T-helper 2 cell (primary cell): ENCODE measurements at places on chromosomes 5 and 9.

DNA sequence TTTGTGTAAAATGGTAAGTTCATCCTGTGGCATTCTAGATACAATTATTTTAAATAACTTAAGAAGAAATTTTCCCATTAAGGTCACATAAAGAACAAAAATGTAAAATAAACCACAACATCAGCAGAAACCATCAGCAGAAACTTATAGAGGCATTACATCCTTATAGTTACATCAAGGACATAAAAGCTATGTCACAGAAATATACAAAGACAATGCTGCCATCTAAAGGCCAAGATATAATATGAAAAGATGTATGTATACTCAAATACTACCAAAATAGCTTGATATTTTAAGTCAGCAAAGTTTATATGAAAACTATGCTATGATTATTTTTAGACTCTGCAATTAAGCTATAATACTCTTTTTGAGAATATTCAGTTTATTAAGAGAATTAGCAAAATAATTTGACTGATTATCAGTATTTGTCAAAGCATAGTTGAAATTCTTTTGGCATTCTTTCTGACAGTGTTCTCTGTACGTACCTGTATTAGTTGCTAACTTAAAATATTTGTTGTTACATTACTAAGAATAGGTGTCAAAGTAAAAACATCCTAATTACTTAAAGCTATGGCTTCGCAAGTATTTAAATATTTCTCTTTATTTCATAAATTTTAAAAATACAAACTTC lies 36.2 kb downstream of the FBXL17 start:
- peak; percentile 2 for DNase-seq

GRCh38 chr5:34587355-34588241 lies 68.5 kb upstream of the RAI14 start:
- no peak for DNase-seq

DNA sequence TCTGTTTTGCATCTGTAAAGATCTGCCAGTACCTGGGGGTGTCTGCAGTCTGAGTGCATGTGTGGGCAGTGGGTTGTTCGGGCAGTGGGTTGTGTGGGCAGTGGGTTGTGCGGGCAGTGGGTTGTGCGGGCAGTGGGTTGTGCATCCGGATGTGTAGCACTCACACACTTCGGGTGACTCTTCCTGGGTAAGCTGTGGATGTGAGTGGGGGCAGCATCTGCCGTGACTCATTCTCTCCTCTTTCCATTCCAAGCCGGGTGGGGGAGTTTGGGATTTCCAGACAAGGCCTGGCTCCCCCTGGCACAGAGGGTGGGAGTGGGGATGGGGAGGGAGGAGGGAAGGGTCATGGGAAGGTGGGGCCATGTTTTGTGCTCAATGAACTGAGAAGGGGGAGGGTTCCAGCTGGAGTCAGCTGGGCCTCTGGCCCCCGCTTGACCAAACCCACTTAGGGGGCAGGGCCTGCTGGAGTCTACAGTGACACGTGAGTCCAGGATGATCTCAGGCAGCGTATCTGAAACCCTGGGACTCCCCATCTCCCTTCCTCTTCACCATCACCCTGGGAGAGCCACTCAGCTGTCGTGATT lies 8.3 kb downstream of the CRB2 start:
- DNase-seq: no peak

DNA sequence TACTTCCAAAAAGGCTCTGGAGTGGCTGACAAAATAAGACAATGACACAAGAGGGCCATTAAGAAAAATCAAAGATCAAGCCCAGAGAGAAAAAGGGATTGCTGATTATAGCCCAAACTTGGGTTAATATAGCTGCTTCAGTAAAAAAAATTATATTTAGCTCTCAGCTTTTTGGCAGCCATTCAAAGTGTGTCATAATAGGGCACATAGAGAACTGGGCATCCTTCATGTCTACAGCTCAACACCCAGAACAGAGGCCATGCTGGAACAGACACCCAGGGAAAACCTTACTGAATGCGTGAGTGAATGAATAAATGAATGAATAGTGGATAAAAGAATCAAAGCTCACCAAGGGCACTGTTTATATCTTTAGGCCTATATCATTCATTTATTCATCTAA lies 110.1 kb downstream of the SLIT3 start:
- DNase-seq: no peak

- no peak for DNase-seq
These were observed 95.1 kb upstream of the FCN2 start for GRCh38 chr9:134785325-134786108.

- DNase-seq: no peak
These were observed 9.0 kb downstream of the ANXA6 start for GRCh38 chr5:151148583-151148982.

DNA sequence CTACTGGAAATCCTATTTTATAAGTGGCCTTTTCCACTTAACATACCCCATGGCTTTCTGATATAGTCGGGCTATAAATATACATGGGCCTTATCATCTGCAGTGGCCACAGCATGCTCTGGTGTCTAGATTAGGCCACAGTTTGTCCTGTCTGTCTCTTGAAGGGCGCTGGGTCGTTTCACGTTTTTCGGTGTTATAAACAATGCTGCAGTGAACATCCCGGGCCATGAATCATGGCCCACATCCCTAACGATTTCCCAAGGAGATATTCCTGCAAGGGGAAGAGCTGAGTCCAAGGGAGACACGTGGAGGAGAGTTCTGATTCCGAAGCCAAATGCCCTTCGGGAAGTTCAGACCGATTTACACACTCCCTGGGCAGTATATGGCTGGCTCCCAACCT lies 8.4 kb downstream of the PLPP7 start:
- no peak for DNase-seq

DNA sequence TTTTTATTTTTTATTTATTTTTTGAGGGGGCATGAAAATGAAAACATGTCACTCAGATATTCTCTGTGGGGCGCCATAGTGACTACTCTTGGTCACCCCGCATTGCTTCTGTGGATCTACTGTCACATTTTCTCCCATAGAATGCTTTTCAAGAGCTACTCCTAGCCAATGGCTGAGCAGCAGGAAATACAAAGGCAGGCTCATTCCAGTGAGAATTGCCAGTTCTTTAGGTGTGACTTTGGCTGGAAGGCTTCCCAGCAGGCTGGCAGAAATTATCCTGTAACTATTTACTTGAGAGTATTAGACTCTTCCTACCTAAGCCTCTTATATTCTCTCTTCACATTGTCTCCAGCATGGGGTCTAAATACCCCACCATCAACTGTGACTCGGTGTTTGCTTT lies 21.0 kb upstream of the PTPRD start:
- no peak for DNase-seq

DNA sequence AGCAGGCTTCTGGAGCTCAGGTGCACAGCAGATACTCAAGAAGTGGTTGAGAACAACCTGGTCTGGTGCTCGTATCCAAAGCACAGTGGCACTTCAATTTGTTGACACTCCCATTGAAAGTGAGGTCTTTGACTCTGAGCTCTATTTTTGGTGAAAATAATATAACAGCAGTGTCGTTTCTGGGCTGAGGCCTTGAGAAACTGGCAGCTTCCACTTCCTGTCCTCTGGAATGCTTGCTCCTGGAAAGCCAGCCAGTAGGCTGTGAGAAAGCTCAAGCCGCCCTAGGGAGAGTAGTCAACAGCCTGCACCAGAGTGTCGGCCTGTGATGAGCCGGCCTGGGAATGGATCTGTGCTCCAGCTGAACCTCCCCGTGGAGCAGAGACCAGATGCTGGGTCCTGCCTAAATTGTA lies 6.8 kb upstream of the SUSD3 start:
- DNase-seq: no peak

DNA sequence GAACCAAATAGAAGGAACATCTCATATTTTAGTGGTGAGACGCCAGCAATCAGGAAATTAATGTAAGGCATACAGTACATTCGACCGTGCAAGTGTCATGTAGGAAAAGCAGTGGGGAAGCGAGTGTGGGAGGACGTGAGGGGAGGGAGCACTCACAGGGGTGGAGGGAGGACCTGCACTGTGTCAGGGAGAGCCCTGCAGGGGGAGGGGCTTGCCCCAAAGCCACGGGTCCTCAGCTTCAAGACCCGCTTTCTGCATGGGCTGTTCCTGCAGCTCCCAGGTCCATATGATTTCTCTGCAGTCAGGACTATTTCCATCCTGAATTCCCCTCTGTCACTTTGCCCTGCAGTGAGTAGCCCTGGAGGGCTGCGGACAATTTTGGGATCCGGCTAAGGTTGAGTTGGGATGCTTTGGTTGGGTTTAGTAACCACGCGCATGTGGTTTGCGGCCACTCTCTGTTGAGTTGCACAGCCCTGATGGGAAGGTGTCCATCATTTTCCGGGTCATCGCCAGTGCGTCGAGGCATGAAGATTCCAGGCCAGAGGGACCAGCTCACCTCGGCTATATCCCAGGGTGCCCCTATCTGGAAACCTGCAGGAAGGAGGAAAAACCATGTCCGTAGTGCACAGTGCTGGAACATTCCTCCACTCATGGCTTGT lies 61.9 kb downstream of the IRX1 start:
- no peak for DNase-seq

GRCh38 chr5:180692429-180692828 lies 43.0 kb upstream of the FLT4 start:
- DNase-seq: no peak

DNA sequence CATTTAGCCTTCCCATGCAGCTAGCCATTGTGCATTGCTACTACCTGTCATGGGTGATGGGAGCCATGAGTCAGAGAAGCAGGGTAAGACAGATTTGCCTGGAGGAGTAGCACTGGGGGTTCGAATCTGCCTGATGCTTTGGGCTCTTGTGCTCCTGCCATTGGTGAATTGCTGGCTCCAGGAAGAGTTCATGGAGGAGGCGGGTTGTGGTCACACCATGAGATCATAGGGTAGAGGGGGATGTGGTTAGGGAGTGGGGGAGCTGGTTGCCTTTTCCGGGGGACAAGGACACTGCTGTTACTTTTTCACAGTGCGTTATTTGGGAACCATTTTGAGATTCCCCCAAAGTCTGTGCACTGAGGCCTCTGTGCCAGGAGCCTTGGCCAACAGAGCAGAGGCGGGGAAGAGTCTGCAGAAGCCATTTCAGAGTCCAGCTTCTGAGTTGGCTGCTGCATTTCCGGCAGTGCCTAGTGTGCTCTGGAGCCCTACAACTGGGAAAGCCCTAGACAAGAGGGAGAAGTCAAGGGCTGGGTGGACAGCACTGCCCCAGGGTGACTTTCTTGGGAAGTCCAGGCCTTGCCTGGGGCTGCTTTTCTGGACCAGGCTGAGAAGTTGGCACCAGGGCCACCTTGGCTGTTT lies 6.2 kb downstream of the ANGPTL2 start:
- no peak for DNase-seq

DNA sequence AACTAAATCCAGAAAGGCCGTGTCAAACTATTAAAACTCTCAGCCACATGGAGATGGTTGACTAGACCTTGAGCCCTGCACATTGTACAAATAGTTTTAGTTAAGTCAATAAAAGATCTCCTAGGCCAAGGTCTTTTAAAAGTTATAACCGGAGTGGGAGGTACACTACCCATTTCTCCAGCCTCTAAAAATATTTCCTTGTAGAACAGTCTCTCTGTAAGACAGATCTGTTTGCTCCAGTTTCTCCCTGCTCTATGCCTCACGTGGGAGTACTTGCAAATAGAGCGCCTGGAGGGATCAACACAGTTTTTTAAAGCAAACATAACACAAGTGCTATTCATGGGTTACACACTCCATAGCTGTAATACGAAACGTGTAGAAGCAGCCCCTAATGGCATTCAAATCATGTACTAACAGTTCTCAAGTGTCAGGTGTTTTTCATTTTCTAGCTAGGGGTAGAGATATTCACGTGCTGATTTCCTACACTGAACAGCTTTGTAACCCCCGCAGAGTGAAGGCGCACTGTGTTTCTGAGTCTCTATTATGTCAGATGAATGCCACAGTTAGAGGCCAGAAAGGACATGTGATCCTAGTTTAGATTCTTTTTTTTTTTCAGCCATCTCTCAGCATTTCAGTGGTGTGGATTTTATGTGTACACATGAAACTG lies 703.4 kb upstream of the GRAMD2B start:
- no peak for DNase-seq

GRCh38 chr9:108743901-108744371 lies 111.8 kb downstream of the ACTL7B start:
- DNase-seq: no peak

DNA sequence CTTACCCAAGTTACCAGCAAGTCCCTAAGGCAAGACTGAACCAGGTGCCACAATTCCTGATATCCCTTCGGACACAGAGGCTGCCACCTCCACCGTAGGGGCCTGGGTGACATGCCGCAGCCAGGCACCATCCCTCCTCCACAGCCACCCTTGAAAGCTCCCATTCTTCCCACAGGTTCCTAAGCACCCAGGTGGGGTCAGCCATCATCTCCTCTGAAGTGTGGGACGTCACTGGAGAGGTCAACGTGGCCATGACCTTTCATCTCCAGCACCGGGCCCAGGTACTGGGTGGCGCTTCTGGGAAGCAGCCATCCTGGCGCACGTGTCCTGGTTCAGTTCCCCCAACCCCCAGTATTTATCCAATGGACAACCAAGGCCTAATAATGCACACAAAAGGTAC lies 8.2 kb downstream of the ADGRD2 start:
- no peak for DNase-seq

DNA sequence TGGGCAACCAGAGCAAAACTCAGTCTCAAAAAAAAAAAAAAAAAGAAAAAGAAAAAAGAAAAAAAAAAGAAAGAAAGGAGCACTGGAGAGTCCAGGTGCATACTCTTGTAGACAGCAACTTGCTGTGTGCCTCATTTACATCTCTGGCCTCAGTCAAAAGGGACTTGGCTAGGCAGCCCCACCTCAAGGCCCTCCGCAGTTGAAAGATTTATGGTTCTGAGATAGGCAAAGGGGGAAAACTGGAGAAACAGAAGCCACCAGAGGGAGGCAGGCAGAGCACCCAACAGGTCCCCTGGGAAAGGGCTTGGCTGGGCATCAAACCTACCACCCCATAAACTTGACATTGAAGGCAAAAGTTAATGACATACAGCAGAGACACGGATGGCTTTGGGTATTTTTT lies 6.1 kb downstream of the ORM2 start:
- DNase-seq: no peak

- no peak for DNase-seq
These were observed 605.4 kb downstream of the TLE1 start for GRCh38 chr9:81083854-81084512.

DNA sequence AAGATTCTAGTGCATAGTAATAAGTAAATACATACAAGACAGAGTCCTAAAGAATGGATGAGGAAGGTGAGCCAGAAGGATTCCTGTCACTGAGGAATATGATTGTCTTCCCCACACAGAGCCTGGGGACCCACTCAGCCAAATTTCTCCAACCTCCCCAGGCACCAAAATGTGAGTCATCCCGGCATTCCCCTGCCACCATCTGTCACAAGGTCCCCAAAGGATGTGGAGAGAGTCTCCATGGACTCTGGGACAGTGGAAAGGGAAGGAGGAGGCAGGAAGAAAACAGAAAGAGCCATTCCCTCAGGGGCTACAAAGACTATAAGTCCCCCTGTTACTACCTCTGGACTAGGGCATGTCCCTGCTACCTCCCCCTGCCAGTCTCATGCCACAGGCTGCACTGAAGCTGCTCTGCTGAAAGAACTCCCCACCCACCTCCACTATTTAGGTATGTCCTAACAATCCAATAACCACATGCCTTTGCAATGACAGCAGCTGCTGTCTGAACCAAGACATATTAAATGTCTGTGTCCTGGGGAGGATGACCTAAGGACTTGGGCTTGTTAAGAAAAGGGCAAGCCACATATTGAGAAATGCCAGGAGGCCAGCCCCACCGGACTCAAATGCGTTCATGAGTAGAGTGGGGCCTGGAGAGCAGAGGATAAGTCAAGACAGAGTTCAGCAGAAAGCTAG lies 10.7 kb upstream of the OR5C1 start:
- no peak for DNase-seq

- peak; percentile 11 for DNase-seq
These were observed at the start of gene CHSY3 for GRCh38 chr5:129904102-129904666. Gene CHSY3, plus strand, starts transcription at chr5:129904465.

- DNase-seq: peak; percentile 78
These were observed 5.0 kb upstream of the RNF44 start for GRCh38 chr5:176542135-176542595.
